ENCODE measurements at places on chromosomes 4 and X.

GRCh38 chr4:3087115-3087797 is 12.8 kb downstream of the HTT start:
- no peak for DNase-seq

DNA sequence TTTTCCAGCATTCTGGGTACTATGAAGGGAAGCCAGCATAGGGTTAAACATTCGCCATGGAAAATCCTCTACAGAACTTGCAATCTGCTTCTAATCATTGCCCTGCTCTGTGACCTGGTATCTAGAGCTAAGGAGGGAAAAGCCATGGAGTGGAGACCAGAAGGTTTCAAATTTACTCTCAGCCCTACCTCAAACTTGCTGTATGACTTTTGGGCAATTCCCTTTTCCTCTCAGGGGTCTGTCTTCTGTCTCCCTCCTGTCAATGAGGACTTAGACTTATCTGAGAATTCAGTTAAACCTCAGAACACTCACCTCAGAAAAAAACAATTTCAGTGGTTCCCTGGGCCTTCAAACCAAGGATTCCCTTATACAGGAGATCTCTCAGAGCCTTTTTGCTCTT is 29.1 kb downstream of the ARHGEF9 start:
- DNase-seq = no peak

GRCh38 chr4:2135083-2135482 is 76.0 kb downstream of the NAT8L start:
- DNase-seq = no peak

- DNase-seq = no peak
These were observed 81.2 kb downstream of the SHISA3 start for GRCh38 chr4:42478509-42478908.

DNA sequence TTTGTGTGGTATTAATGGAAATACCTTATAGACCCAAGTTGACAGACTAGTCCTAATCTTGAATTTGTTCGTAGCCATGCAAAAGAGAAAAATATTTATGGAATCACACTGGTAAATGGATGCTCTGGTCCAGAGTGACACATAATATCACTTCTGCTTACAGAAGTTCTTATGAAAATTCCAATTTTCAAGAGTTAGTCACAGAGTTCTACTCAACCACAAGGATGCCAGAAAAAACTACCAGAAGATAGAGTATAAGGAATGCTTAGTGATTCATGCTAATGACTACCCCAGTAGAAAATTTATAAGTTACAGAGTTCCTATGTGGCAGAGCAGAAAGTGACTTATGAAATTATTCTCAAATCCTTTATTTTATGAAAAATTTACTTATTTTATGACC is 1384.8 kb downstream of the FAM133A start:
- no peak for DNase-seq

GRCh38 chr4:9924750-9925149 is 96.5 kb downstream of the SLC2A9 start:
- DNase-seq = no peak

GRCh38 chrX:1336948-1337779 is 579 bp downstream of the IL3RA start:
- no peak for DNase-seq

DNA sequence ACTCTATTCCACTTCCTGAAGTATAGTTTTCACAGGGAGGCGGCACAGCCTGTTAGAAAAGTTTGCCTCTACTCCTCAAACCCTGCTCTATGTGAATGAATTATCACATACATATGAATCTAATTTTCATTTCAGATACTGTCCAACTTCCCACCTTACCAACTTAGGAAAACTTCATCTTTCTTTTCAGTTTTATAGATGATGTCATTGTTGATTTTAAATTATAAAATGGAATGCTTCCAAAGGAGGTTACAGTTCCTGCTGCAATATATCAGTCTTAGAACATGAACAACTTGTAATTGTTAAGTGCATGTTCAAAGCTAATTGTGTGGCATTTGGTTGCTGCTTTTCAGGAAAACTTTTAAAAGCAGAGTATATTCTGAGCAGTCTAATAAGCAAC is 92.4 kb downstream of the NEUROG2 start:
- no peak for DNase-seq

All from stimulated activated CD8-positive, alpha-beta memory T cell treated with anti-CD3 and anti-CD28 coated beads, Interleukin-15, amount 100 ng/mL, for 24 hours (primary cell).